ENCODE measurements at places on chromosomes 5 and 9.

DNA sequence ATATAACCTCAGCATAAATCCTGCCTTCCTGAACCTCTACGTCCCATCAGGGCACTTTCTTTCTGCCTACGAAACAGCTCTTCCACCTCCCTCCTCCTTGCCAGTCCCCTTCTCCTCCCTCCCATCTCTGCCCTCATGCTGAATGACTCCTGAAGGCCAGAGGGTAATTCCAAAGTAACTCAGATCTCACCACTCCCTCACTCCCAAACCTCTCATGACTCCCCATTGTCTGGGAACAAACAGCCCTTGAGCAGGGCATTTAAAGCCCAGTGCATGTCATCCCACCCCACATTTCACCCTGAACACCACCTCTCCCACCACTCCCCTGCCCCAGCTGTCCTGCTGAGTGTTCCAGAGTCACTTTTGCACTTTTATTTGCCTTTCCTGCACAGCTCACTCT lies 8.9 kb upstream of the FBP1 start:
- H3K27ac ChIP-seq = no peak overlapping the region
- H3K36me3 ChIP-seq = no peaks in the 10 kb centered on the region
- H3K4me3 ChIP-seq = no peak overlapping the region
- no peaks in the 10 kb centered on the region for H3K4me1 ChIP-seq
- no peak for DNase-seq

DNA sequence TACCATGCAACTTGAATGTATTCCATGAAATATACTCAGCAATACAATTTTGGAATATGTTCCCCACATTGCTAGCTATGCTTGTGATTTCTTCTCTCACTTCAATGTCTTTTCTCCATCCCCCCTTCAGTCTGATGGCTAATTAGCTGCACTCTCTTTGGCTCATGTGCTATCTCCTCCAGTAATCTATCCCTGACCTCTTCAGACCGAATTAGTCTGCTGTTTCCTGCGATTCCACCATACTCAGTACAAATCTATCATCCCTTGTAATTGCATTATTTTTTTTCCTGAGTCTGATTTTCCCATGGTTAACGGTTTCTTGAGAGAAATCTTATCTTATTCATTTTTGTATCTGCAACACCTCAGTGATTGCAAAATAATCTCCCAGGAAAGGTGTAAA lies 360.7 kb upstream of the CDH10 start:
- H3K4me1 ChIP-seq = no peaks in the 10 kb centered on the region
- no peaks in the 10 kb centered on the region for H3K27me3 ChIP-seq
- no peak for DNase-seq
- H3K4me3 ChIP-seq = no peak overlapping the region
- H3K36me3 ChIP-seq = no peaks in the 10 kb centered on the region

- DNase-seq = no peak
- no peak overlapping the region for H3K4me3 ChIP-seq
- H3K27ac ChIP-seq = no peak overlapping the region
- H3K4me1 ChIP-seq = peaks cover 13% of the 10 kb centered on the region
- H3K27me3 ChIP-seq = no peaks in the 10 kb centered on the region
- no peaks in the 10 kb centered on the region for H3K36me3 ChIP-seq
These were observed 205.1 kb downstream of the ADAMTSL1 start for GRCh38 chr9:18678821-18679590.

DNA sequence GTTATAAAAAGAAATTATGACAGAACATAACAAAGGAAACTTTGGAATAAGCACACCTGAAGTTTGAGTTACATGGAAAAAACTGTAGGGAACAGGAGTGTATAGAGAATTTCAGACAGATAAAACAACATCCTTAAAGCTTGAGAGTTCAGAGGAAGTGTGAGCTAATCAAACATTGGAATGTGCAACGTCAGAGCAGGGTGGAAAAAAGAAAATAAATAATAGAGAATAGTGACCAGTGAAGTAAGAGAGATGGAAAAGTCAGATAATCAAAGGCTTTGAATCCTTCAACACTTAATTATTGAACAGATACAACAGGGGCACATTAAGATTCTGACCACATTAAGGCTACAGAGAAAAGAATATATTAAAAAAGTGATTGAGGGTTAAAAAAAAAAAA lies 128.5 kb upstream of the CDH10 start:
- no peaks in the 10 kb centered on the region for H3K4me1 ChIP-seq
- H3K36me3 ChIP-seq = no peaks in the 10 kb centered on the region
- no peaks in the 10 kb centered on the region for H3K27me3 ChIP-seq
- H3K4me3 ChIP-seq = no peak overlapping the region
- no peak overlapping the region for H3K27ac ChIP-seq
- DNase-seq = no peak

DNA sequence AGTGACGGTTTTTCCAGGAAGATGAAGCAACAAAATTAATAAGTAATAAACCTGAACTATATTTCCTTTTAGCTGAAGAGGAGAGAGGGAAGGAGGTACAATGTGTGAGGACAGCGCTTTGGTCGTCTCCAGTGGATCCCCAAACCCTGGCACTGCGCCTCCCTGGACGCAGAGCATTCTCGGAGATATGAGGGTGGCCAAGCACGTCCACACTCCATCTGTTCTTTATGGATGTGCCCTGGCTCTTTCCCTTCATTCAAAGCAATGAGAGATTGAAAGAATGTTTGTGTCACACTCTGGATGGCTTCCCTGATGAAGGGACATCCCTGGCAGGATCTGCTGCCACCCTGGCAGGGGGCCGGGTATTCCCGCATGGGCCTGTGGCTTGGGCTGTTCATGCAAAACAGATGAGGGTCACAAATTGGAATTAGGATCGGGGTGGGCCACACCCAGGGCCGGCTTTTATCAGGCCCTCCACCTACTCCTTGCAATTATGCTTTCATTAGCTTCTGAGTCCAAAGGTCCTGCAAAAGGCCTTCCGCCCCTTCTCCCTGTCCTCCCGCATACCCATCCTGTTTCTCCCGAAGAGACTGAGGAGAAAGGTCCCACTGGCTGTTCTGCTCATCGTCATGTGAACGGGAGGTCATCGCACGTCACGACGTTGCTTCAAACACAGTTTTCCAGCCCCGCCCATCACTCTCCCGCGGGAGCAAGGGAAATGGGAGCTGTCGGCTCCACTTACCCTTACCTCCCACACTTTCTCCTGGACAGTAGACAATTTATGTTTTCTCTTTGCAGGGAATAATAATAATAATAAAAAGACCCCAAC lies 286.1 kb upstream of the IRX4 start:
- no peaks in the 10 kb centered on the region for H3K36me3 ChIP-seq
- H3K4me3 ChIP-seq = no peak overlapping the region
- H3K4me1 ChIP-seq = no peaks in the 10 kb centered on the region
- no peaks in the 10 kb centered on the region for H3K27me3 ChIP-seq
- no peak for DNase-seq

DNA sequence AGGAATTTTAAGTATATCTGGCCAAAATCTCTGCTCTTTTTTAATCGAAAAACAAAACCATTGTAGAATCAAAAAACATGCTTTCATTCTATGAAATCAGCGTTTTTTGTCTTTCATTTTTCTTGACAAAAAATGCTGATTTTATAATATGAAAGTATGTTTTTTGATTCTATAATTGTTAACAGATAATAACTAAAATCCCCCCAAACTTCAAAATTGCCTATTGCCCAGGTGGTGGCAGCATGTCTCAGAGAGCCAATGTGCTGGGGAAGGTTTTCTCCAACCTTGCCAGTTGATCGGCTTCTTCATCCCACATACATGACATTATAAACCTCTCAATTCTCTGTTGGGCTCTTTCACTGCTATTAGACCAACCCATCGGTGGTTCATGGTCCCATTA lies 5.1 kb upstream of the SMIM15 start:
- DNase-seq = peak; percentile 28
- H3K4me3 ChIP-seq = no peak overlapping the region

DNA sequence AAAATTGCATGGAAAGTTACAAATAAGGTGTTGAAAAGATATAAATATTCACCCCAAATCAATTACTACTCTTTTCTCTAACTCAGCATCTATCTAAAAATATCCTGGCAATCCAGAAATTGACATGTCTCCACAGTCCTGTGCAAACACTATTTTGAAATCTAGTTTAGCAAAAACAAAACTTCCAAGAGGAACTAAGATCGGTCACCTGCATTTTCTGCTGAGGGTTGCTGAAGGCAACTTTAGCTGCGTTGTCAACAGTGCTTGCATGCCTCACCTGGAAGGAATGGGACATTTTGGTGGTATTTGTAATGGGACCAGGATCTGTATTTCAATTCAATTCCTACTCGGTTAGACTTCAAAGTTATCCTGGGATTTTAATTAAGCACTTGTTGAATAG lies 398.3 kb downstream of the NTRK2 start:
- H3K36me3 ChIP-seq = no peaks in the 10 kb centered on the region
- DNase-seq = no peak
- H3K27ac ChIP-seq = no peak overlapping the region
- H3K4me1 ChIP-seq = no peaks in the 10 kb centered on the region

DNA sequence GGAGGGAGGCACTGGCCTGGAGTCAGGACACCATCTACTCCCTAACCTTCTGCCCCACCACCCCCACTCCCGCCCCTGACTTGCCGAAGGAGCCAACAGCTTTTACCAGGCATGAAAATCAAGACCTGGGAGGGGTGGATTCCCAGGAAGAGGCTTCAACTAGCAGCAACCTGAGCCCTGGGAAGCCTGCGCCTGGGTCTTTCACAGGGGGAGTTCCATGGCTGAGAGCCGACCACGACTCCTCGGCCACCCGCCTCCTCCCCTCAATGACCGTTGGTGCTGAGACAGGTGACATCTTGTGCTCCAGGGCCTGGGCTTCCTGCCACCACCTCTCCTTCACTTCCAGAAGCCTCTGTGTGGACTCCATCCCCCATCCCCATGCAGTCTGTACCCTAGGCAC lies 37.1 kb downstream of the BARX1 start:
- no peaks in the 10 kb centered on the region for H3K4me1 ChIP-seq
- no peaks in the 10 kb centered on the region for H3K36me3 ChIP-seq
- H3K27ac ChIP-seq = no peak overlapping the region
- no peak overlapping the region for H3K4me3 ChIP-seq

DNA sequence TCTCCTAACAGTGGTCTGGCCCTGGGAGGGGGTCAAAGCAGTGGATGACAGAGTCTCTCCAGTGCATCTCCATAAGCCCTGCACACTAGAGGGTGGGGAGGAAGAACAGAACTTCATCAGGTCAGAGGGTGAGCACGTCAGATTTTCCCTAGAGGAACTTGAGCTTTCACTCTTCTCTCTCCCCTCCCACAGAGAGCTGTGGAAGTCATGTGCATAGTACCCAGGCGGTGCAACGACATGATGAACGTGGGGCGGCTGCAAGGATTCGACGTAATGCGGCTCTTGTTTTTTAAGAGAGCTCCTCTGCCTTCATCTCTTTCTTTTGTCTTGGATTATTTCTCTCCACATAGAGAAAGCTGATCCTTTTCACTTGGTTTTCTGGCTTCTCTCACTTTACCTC lies 100.2 kb upstream of the OTULINL start:
- no peak overlapping the region for H3K27ac ChIP-seq
- no peaks in the 10 kb centered on the region for H3K36me3 ChIP-seq
- H3K4me1 ChIP-seq = no peaks in the 10 kb centered on the region
- no peaks in the 10 kb centered on the region for H3K27me3 ChIP-seq

DNA sequence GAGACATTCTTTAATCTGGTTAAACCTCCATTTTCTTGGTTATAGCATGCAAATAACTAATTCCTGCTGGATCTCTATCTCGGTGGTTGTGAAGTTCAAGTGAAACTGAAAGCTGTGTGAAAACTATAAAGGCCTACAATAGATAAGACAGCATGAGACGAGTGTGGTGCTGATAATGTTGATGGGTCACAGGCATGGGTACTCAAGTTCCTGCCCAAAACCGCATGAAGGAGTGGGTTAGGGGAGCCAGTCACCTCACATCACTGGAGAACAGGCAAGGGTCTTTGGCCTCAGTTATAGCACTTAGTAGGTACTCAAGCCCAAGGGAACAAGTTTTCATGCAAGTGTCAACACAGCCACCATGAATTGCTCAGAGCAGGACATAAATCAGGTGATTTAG lies 16.7 kb downstream of the HMHB1 start:
- H3K4me1 ChIP-seq = no peaks in the 10 kb centered on the region
- H3K36me3 ChIP-seq = no peaks in the 10 kb centered on the region
- DNase-seq = no peak
- H3K27me3 ChIP-seq = no peaks in the 10 kb centered on the region

GRCh38 chr5:177405805-177406204 lies 3.6 kb downstream of the F12 start:
- peaks cover 28% of the 10 kb centered on the region for H3K4me1 ChIP-seq
- H3K27me3 ChIP-seq = peaks cover 31% of the 10 kb centered on the region
- peak; percentile 61 for DNase-seq
- no peaks in the 10 kb centered on the region for H3K36me3 ChIP-seq
- no peak overlapping the region for H3K4me3 ChIP-seq
- H3K27ac ChIP-seq = no peak overlapping the region

GRCh38 chr5:170497311-170498038 lies 6.3 kb upstream of the KCNIP1 start:
- H3K27me3 ChIP-seq = peaks cover 2% of the 10 kb centered on the region
- H3K36me3 ChIP-seq = no peaks in the 10 kb centered on the region
- no peak overlapping the region for H3K27ac ChIP-seq
- no peaks in the 10 kb centered on the region for H3K4me1 ChIP-seq
- DNase-seq = no peak
- no peak overlapping the region for H3K4me3 ChIP-seq

- H3K36me3 ChIP-seq = no peaks in the 10 kb centered on the region
- H3K4me1 ChIP-seq = peaks cover 5% of the 10 kb centered on the region
- no peak overlapping the region for H3K4me3 ChIP-seq
- no peak for DNase-seq
These were observed 89.4 kb downstream of the SH3TC2 start for GRCh38 chr5:148973455-148973854.

GRCh38 chr9:99811598-99812383 lies 9.9 kb upstream of the NR4A3 start:
- no peaks in the 10 kb centered on the region for H3K27me3 ChIP-seq
- no peak overlapping the region for H3K27ac ChIP-seq
- peaks cover 7% of the 10 kb centered on the region for H3K4me1 ChIP-seq

- no peak for DNase-seq
- no peaks in the 10 kb centered on the region for H3K27me3 ChIP-seq
- no peak overlapping the region for H3K27ac ChIP-seq
- no peaks in the 10 kb centered on the region for H3K4me1 ChIP-seq
These were observed 935.8 kb downstream of the DTWD2 start for GRCh38 chr5:118052503-118052902.
